Hepatocyte (in vitro differentiated cells): ENCODE measurements at places on chromosomes 6 and 20. TPM values are rescaled to one million over a fixed set of nuclear protein-coding genes. Genes with fewer than 3 reads are reported as not detected.

GRCh38 chr6:33198159-33198852 lies 2.2 kb downstream of the RXRB start:
- no peaks in the 10 kb centered on the region for H3K27me3 ChIP-seq
- peaks cover 18% of the 10 kb centered on the region for H3K4me1 ChIP-seq
- DNase-seq, result no peak
- H3K27ac ChIP-seq, result no peak overlapping the region

Gene CDC40
- 19.9 and 20.8 TPM in 2 replicates for total RNA-seq

Gene CCNC
- total RNA-seq, result 98.8 and 102 TPM in 2 replicates

GRCh38 chr6:49909563-49909962 lies 43.2 kb upstream of the CRISP1 start:
- no peak overlapping the region for H3K4me3 ChIP-seq
- no peaks in the 10 kb centered on the region for H3K36me3 ChIP-seq
- no peak for DNase-seq
- H3K4me1 ChIP-seq, result peaks cover 8% of the 10 kb centered on the region

GRCh38 chr6:46437671-46438221 lies 53.5 kb downstream of the RCAN2 start:
- H3K36me3 ChIP-seq, result no peaks in the 10 kb centered on the region
- no peak overlapping the region for H3K4me3 ChIP-seq
- no peaks in the 10 kb centered on the region for H3K4me1 ChIP-seq
- H3K27ac ChIP-seq, result no peak overlapping the region

- no peak for DNase-seq
- peak overlapping the region; percentile 90 for H3K27ac ChIP-seq
- H3K4me3 ChIP-seq, result no peak overlapping the region
- no peaks in the 10 kb centered on the region for H3K27me3 ChIP-seq
These were observed 52.1 kb downstream of the TRAF3IP2 start for GRCh38 chr6:111553580-111553979.

Gene PSORS1C1
- 0.80 and 1.4 TPM in 2 replicates for total RNA-seq

Gene OR2H2
- total RNA-seq, result not detected in 2 replicates

DNA sequence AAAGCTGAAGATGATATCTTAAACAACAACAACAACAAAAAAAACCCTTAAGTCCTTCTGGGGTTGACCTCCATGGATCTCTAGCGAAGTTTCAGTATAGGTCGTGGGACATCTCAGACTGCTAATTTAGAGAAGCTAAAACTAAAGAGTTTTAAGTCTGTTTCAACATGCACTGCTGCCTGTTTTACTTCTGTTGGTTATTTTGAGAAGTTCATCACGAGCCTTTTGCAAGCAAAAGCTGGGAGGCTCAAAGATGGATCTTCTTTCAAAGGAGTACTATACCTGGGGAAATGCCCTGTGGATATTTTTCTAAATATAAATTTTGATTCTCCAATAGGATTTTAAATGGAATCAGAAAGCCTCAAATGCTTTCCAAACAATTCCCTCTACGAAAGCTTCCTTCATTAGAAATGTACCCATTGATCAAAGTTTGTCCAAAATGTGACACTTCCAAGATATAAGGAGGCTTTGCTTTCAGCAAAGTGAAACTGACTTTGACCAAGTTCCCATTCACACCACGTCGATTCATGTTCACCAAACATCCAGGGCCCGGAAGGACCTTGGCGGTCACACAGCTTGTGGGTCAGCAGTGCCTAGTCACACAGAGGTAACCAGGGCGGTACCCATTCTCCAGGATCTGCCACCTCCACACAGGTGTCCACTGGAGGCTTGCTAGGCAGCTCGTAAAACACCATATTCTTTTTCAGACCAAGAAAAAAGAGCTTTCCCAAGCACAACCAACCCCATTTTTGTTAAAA lies 94.7 kb upstream of the QKI start:
- DNase-seq, result no peak
- H3K36me3 ChIP-seq, result no peaks in the 10 kb centered on the region
- H3K27me3 ChIP-seq, result no peaks in the 10 kb centered on the region
- no peak overlapping the region for H3K4me3 ChIP-seq
- H3K4me1 ChIP-seq, result peaks cover 6% of the 10 kb centered on the region

Gene ARG1
- total RNA-seq, result 104 and 107 TPM in 2 replicates

GRCh38 chr6:24547243-24547642 lies 52.5 kb downstream of the ALDH5A1 start:
- no peak overlapping the region for H3K4me3 ChIP-seq
- H3K36me3 ChIP-seq, result no peaks in the 10 kb centered on the region
- no peaks in the 10 kb centered on the region for H3K4me1 ChIP-seq
- peak; percentile 37 for DNase-seq

Gene TINAG
- total RNA-seq, result 0.76 and 1.1 TPM in 2 replicates

DNA sequence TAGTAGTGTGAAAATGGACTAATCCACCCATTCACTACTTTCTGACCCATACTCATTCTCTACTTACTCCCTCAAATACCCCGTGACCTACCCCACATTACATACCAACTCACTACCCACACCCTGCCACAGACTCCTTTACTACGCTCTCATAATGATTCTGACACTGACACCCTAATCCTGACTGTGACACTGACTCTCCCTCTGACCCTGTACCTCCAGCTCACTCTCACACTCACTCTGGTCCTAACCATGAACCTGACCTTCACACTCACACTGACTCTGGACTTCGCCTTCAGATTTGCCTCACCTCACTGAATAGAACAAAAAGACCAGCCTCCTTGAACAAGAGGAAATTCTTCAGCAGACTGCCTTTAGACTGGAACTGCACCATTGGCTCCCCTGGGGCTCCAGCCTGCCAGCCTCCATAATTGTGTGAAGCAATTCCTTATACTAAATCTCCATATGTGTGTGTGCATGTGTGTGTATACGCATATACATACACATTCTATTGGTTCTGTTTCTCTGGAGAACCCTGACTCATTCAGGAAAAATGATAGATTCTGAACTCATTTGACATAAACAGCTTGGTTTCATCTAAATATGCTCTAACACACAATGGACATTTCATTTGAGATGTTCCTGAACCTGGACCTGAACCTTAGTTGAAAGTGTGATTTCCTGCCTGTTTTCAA lies 10.5 kb upstream of the ZNF343 start:
- no peaks in the 10 kb centered on the region for H3K4me1 ChIP-seq
- no peak for DNase-seq
- no peak overlapping the region for H3K4me3 ChIP-seq
- no peak overlapping the region for H3K27ac ChIP-seq
- H3K36me3 ChIP-seq, result no peaks in the 10 kb centered on the region

GRCh38 chr20:1466211-1467081 lies at the start of gene NSFL1C:
NSFL1C (minus strand) TSS chr20:1466849; CDS start chr20:1466824, 25 bp downstream.
- peak within 1 kb of the TSS; percentile 91 for H3K4me3 ChIP-seq
- no peaks in the 10 kb centered on the region for H3K27me3 ChIP-seq
- H3K36me3 ChIP-seq, result no peaks in the 10 kb centered on the region
- peak; percentile 98 for DNase-seq
- H3K4me1 ChIP-seq, result peaks cover 34% of the 10 kb centered on the region

Gene SGK2
- 20.6 and 21.2 TPM in 2 replicates for total RNA-seq

Gene AKAP7
- 54.3 and 54.4 TPM in 2 replicates for total RNA-seq

- no peaks in the 10 kb centered on the region for H3K27me3 ChIP-seq
- H3K4me1 ChIP-seq, result peaks cover 36% of the 10 kb centered on the region
- H3K4me3 ChIP-seq, result no peak overlapping the region
- H3K27ac ChIP-seq, result peak overlapping the region; percentile 96
- no peak for DNase-seq
These were observed 850 bp upstream of the SMPDL3A start for GRCh38 chr6:122788208-122788607.

GRCh38 chr6:28208111-28208659 lies 16.9 kb upstream of the ZSCAN9 start:
- H3K27ac ChIP-seq, result no peak overlapping the region
- H3K4me1 ChIP-seq, result peaks cover 12% of the 10 kb centered on the region
- H3K27me3 ChIP-seq, result peaks cover 83% of the 10 kb centered on the region
- H3K36me3 ChIP-seq, result no peaks in the 10 kb centered on the region
- H3K4me3 ChIP-seq, result peak overlapping the region; percentile 5
- DNase-seq, result no peak

Gene KIF25
- total RNA-seq, result 0.40 TPM in 1 of 2 replicates, not detected in the other
